NCI-H524 (cell line): ENCODE measurements at places on chromosomes 2 and 18.

DNA sequence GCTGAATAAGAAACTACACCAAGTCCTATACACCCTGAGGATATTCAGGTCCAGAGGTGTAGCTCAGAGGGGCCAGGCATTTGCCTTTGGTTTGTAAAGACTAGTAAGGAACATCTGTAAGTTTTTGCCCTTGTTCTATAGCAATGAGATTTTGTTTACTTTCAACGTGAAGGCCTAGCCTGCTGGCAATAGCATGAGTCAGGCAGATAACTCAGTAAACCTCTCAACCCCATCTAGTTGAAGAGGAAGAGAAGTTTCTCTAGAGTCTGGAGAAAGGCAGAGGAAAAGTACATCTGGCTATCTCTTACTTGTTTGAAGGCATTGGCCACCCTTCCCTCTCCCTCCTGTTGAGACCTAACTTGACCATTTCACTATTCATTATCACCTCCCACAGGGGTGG lies 70.3 kb upstream of the ZNF521 start:
- no peak for DNase-seq

GRCh38 chr2:109255654-109256053 lies 126.6 kb downstream of the SH3RF3 start:
- DNase-seq = no peak

GRCh38 chr2:10859278-10859677 lies 46.7 kb upstream of the PDIA6 start:
- DNase-seq = no peak

DNA sequence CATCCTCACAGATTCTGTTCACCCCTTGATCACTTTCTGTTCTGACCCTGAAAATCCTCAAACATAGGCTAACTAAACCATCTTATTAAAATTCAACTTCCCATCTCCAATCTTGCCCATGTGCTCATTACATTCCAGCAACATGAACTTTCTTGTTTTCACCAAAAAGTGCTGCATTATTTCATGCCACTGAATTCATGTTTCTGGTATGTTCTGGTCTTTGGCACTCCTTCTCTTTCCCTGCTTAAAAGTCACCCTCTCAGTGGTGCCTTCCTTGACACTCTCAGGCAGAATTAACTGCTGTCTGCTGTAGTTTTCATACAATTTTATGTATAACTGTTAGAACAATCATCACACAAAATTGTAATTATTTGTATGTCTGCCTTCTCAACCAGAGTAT lies 247.7 kb upstream of the RBMS1 start:
- no peak for DNase-seq

GRCh38 chr2:42338567-42339190 lies 22.3 kb downstream of the COX7A2L start:
- peak; percentile 87 for DNase-seq

DNA sequence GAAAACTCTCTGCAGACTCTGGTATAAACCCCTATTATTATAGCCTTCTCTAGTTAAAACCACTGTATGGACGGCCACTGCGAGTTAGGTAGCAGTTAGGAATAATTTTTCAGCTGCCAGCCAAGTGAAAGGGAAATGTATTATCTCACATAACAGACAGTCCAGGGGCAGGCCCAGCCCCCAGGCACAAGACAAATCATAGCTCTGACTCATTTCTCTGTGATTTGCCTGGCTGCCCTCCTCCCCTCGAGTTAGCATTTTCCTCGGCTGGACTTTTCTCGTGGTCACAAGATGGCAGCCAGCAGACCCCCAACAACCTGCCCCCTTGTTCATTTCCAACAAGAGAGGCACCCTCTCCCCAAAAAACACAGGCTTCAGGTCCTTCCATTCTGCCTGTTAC lies 10.5 kb downstream of the VIT start:
- no peak for DNase-seq

DNA sequence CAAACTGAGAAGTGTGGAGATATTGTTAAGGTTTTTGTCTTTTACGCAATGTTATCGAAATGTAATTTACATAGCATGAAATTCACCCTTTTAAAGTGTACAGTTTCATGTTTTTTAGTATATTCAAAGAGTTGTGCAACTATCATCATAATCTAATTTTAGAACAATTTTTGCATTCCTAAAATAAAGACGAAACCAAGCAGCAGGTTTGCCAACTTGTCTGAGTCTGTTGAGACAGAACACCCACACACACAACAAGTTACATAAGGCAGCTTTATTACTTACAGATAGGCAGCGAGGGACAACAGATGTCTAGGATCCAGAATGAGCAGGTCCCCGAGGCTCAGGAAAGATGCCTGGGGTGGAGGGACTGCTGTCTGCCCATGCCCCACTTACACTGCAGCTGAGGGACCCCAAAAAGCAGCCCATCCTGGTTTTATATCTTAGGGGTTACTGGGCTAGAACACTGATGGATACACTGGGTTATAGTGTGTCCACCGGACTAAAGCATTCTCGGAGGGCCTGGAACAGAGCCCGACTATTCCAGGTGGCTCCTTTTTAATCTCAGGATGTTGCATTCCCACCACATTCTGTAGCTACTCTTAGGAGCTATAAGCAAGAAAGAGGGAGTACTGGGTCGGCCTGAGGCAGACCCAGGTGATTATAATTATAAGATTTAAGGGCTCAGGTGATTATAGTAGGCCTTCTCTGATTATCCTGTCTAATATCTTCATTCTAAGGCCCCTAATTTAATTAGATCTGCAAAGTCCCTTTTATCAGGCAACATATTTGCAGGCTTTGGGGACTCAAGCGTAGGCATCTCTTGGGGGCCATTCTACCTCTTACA lies 150.2 kb upstream of the DOK6 start:
- peak; percentile 38 for DNase-seq

GRCh38 chr2:120275617-120276400 lies 23.2 kb downstream of the RALB start:
- DNase-seq = no peak

- peak; percentile 70 for DNase-seq
Measured at GRCh38 chr2:58378152-58378551, 137.0 kb upstream of the FANCL start.

GRCh38 chr2:57417007-57417406 lies 629.6 kb upstream of the VRK2 start:
- DNase-seq = no peak

GRCh38 chr2:202158796-202159195 lies 79.6 kb downstream of the SUMO1 start:
- peak; percentile 9 for DNase-seq
